Stimulated activated CD8-positive, alpha-beta memory T cell treated with anti-CD3 and anti-CD28 coated beads, Interleukin-4, amount 100 ng/mL, for 1 hour (primary cell): ENCODE measurements at places on chromosomes 6 and 20.

GRCh38 chr6:11236076-11236750, 3.7 kb upstream of the NEDD9 start:
- DNase-seq, result no peak

DNA sequence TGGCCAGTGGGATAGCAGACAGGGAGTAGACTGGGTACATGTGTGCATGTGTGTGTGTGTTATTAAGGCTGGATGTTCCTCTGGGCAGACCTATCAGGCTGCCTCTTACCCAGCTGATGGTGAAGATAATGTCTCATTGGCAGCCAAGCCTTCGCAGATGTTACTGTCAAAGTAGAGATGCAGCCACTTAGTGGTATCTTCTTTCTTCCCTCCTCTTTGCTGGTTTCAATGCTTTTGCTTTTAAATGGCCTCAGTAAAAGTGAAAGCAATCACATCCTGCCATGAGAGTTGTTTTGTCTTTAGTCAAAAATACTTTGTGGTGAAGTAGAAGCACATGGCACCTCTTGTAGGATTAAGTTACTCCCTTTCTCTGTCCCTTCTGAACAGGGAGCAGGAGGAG, 57.5 kb downstream of the SNRNP48 start:
- DNase-seq, result no peak

- DNase-seq, result no peak
These were observed 25.7 kb downstream of the MUC22 start for GRCh38 chr6:31035862-31036497.

DNA sequence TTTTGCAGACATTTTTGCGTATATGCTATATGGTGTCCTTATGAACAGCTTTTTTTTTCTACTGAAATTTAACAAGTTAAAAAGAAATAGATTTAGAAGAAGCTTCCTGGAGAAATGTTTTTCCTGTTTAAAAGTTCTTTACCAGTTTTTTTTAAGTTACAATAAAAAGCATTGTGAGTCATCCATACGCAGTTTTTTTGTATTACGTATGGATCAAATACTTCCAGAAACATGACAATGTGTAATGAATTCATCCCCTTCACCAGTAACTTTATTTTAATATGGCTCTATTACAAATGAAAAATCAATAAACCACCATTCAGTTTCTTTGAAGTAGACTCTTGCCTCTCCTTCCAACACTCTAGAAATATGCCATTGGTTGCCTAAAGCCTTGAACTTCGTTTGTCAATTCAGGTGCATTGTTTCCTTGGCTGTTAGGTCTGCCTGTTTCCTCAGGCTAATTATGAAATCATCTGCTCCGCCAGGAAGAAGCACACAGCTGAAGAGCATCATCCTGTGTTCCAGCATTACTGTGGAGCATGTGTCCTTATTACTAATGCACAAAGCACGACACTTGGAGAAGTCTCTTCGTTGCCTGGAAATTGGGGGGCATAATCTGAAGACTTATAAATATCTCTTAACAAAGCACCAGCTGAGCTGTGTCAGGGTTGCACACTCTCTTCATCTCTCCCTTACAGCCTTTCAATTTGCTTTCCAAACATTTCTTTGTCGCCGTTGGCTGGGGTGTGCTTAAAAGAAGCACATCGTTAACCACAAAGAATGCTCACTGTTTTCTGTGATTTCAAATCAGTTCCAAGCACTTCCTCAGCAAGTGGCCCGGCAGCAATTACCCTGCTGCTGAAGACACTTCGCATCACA, 9.6 kb downstream of the MOXD1 start:
- DNase-seq, result no peak

- no peak for DNase-seq
These were observed 99.2 kb downstream of the LCA5 start for GRCh38 chr6:79438030-79438429.

DNA sequence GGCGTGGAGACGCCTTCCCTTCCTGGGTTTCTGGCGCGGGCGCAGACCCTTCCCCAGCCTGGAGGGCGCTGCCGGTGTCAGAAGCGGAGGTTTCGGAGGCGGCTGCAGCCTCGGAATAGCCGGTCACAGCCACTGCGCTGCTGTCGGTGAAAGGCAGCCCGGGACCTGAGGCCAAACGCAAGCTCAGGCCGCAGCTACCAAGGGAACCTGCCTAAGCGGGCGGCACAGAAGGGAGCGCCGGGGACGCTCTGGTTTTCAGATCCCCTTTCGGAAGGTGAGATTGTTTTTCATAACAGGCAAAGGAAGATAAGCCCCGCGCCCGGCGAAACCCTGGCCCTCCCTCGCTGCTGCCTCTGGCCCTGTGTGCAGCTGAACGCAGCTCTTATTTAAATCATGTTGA, 116.5 kb downstream of the FAM120B start:
- DNase-seq, result no peak

DNA sequence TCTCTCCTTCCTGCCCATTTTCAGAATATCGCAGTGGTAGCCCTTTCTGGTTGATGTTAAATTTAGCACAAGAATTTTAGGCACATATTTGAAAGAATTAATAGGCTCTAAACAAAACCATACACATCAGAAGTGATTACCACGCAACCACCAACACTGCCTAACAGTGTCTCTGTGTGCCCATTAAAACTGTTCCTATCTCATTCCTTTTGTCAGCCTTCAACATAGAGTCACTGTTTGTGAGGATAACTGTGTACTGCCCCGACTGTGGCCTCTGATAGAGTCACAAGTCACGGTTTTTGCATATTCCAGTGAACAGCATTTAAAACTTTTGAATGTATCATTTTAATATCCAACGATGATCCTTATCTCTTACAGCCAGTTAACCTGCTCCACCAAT, 116.8 kb upstream of the TNFAIP3 start:
- DNase-seq, result no peak

- DNase-seq, result no peak
These were observed 7.0 kb downstream of the DNAAF9 start for GRCh38 chr20:3400260-3401155.

GRCh38 chr20:62805711-62806382, 1.2 kb downstream of the OGFR start:
- no peak for DNase-seq

DNA sequence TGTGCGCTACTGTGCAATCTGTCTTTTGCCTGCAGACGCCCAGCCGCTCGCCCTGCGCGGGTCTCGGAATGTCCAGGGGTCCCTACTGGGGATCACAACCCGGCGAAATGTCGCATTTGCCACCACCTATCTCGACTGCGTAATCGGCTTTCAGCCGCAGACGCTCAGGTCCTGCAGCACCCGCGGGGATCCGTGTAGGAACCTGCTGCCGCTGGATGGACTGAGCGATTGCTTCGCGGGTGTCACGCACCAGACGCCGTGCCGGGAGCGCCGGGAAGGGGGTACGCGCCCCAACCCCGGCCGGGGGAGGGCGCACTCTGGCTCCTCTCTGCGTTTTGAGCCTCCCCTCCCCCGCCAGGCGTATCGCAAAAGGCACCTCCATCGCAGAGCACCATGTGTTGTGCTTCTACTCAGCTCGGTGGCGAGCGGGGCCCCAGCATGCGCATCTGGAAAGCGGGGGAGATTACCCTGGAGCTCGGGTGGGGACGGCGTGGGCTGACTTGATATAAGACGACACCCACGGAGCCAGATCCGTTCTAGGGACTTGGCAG, 747 bp upstream of the PTPRA start:
- peak; percentile 31 for DNase-seq

- DNase-seq, result no peak
These were observed 156.4 kb upstream of the LAMP5 start for GRCh38 chr20:9358001-9358400.

DNA sequence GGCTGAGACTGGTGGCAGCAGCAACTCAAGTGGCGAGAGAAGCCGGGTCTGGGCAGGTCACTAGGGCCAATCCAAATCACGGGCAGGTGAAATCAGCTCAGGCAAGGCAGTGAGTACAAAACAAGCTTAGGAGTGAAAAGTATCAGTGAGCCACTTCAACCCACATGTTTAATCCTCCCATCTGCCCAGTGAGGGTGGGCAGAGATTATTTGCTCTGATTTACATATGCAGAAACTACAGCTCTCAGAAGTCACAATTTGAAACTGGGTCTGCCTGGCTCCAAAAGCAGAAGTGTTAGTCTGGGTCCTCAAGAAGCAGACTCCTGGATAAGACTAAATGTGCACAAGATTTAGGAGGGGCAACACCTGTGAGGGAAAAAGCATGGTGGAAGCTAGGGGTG, 173.7 kb upstream of the LRFN2 start:
- no peak for DNase-seq

DNA sequence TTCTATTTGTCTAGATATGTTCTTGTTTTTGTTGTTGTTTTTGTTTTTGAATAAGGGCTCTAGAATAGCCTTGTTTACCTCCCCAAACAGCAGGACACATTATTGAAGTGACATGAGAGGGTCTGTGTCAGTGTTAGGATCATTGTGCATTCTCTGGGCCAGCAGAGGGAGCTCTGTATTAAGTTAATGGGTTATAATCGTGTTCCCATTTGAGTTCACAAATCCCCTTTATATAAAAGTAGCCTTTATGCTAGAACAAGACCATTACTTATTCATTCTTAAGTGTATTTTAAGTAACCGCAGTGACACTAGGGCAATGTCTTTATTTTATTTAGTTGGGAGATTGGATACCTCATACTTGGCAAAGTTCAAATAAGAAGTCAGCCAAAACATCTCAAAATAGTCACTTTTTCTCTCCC, 44.8 kb downstream of the STK4 start:
- no peak for DNase-seq

GRCh38 chr20:17768271-17768670, 68.5 kb downstream of the BANF2 start:
- no peak for DNase-seq

- no peak for DNase-seq
These were observed 36.6 kb downstream of the DUSP22 start for GRCh38 chr6:328924-329323.

GRCh38 chr6:34414999-34415858, 10.6 kb downstream of the RPS10 start:
- no peak for DNase-seq

DNA sequence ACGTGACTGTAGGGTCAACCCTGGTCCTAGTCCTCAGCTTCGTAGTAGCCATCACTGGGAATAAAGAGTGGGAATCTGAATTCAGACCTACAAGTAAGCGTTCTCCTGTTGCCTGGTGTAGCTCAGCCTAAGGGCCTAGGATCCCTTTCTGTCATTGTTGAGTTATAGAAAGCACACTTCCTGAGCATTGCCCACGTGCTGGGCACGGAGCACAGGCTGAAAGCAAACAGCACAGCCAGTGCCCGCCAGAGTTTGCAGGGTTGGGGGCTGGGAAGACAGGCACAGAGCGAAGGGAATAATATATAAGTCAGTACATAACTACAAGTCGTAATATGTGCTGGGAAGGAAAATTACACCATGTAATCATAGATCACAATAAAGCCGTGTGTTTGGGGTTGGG, 166.3 kb downstream of the TBXT start:
- no peak for DNase-seq

DNA sequence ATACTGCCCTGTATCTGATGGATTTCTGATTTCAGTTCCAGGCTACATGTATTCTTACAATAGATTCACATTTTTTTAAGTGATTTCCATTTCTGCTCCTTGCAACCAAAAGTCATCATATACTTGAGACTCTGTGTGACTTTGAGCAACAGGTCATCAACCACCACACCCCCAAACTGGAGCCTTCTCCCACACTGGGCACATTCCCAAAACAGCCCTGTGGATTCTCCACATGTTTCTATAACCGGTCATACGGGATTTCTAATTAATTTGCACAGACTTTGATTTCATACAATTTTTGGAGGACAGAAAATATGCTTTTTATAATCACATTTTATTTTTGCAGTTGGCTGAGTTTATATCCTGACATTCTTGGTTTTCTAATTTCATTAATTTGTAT, 317.2 kb upstream of the ID4 start:
- DNase-seq, result no peak

DNA sequence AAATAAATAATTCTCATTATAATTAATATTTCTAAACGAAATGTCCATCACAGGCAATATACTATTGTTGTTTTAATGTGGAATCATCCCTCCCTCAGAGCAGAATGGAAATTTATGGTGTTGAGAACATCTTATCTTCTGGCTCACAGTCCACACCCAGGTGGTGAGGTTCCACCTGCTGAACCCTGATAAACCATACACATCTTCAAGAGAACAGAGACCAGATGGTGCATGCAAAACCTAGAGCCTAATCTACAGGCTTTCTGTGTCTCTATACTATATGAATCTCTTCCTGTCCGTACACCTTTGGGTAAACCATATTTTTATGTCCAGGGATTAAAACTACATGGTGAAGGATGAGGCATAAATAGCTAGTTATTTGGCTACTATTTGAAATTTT, 52.3 kb upstream of the UFL1 start:
- DNase-seq, result no peak

- no peak for DNase-seq
These were observed 31.4 kb downstream of the DCBLD1 start for GRCh38 chr6:117513778-117514365.

- no peak for DNase-seq
These were observed 13.8 kb upstream of the SIRT5 start for GRCh38 chr6:13560651-13561044.

- no peak for DNase-seq
These were observed 16.9 kb downstream of the LRRC1 start for GRCh38 chr6:53811746-53812145.

DNA sequence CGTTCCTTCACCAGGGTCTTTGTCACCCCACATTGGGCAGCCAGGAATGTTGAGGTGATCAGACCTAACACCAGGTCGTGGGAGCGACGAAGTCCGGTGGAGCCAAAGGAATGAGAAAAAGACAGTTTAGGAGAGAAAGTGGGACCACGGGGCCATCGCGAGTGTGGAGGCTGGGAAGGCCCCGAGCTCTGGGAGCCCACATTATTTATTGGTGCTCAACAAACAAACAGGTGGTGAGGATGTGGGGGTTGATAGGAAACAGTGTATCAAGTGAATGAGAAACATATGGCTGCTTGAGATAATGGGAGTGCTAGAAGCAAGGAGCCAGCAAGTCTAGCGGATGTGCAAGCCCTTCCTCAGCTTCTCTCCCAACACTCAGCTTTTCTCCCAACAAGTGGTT, 287.1 kb upstream of the SGK1 start:
- DNase-seq, result no peak

GRCh38 chr6:107488875-107489635, 862 bp upstream of the SOBP start:
- no peak for DNase-seq

DNA sequence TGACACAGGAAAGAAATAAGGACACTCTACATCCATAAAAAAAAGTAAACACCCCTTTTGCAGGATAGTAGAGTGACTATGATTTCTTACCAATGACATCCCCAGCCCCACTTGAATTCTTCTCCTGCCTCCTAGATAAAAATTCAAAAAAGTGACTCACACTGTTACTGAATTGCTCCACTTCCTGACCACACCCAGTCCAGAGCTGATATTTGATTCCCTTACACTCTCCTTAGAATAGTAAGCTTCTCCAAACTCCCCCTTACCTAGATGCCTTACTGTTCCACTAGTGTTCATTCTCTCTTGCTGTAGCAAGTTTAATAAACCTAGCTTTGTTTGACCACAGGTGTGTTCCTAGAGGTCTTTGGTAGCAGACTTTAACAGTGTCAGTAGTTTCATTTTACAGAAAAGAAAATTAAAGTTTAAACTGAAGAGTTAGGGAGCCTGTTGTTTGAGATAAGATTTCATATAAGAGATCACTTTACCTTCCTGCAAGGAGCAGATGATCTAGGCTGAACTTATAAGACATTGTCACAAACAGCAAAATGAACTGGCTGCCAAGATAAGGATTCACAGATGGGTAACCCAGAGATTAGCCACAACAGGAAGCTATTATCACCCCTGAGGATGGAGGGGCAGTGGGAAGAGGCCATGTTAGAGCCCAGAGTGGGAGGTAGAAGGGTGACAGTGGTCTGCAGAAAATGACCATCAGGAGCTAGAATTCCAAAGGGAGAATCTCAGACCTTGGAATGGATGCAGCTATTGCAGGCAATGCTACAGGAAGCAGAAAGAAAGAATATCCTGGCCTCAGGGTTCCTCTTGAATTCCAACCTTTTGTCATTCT, 28.4 kb upstream of the BTN3A2 start:
- no peak for DNase-seq
